ENCODE measurements at places on chromosomes 13 and 19. TPM values are rescaled to one million over a fixed set of nuclear protein-coding genes. Genes with fewer than 3 reads are reported as not detected.

GRCh38 chr13:112703449-112704284, 13.8 kb downstream of the ATP11A start:
- H3K4me1 ChIP-seq, result no peaks in the 10 kb centered on the region
- peak overlapping the region; percentile 36 for H3K27ac ChIP-seq
- no peaks in the 10 kb centered on the region for H3K27me3 ChIP-seq
- H3K4me3 ChIP-seq, result no peak overlapping the region
- no peaks in the 10 kb centered on the region for H3K36me3 ChIP-seq

Gene LILRA2
- 2.1 TPM for total RNA-seq

Gene CGB1
- not detected for total RNA-seq

Gene ZNF221
- 3.5 TPM for total RNA-seq

Gene CPB2
- not detected for total RNA-seq

GRCh38 chr19:33724021-33724720, 72.5 kb upstream of the KCTD15 start:
- no peaks in the 10 kb centered on the region for H3K36me3 ChIP-seq
- no peaks in the 10 kb centered on the region for H3K4me1 ChIP-seq
- DNase-seq, result no peak
- H3K4me3 ChIP-seq, result no peak overlapping the region
- H3K27ac ChIP-seq, result no peak overlapping the region

GRCh38 chr13:21823949-21824348, 153.1 kb downstream of the FGF9 start:
- H3K4me3 ChIP-seq, result no peak overlapping the region
- H3K27me3 ChIP-seq, result no peaks in the 10 kb centered on the region
- H3K4me1 ChIP-seq, result no peaks in the 10 kb centered on the region
- H3K36me3 ChIP-seq, result no peaks in the 10 kb centered on the region
- DNase-seq, result no peak

- H3K4me3 ChIP-seq, result no peak overlapping the region
- H3K27ac ChIP-seq, result peak overlapping the region; percentile 76
- H3K27me3 ChIP-seq, result no peaks in the 10 kb centered on the region
- no peak for DNase-seq
- H3K36me3 ChIP-seq, result no peaks in the 10 kb centered on the region
Measured at GRCh38 chr13:97321101-97321500, 99.0 kb downstream of the MBNL2 start.

All from esophagus muscularis mucosa (tissue), 4 donors.